NCI-H1105 (cell line): ENCODE measurements at places on chromosomes 12 and 14.

GRCh38 chr12:59839514-59839913 lies 243.7 kb downstream of the SLC16A7 start:
- no peak for DNase-seq

GRCh38 chr12:3551976-3552725 lies 61.1 kb downstream of the PRMT8 start:
- DNase-seq, result no peak

DNA sequence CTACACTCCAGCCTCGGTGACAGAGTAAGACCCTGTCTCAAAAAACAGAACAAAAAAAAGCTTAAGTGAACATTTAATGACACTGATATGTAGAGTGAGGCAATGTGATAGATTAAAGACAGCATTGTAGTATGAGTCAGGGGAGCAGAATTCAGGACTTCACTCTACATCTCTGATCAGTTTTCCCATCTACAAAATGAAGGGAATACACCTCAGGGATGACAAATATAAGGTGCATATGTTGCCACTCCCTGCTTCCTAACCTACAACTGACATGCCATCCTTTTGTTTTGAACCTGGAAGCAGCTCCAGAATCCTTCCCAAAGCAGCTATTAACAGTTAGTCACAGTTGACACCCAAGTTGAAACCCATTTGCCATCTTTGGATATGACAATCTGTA lies 30.9 kb upstream of the STRN3 start:
- DNase-seq, result no peak

- DNase-seq, result no peak
Observed at GRCh38 chr12:100692502-100692901, 102.1 kb upstream of the ANO4 start.

GRCh38 chr12:47299586-47299985 lies 219.8 kb upstream of the AMIGO2 start:
- DNase-seq, result no peak

GRCh38 chr14:62706217-62706616 lies 339.0 kb downstream of the KCNH5 start:
- DNase-seq, result no peak

DNA sequence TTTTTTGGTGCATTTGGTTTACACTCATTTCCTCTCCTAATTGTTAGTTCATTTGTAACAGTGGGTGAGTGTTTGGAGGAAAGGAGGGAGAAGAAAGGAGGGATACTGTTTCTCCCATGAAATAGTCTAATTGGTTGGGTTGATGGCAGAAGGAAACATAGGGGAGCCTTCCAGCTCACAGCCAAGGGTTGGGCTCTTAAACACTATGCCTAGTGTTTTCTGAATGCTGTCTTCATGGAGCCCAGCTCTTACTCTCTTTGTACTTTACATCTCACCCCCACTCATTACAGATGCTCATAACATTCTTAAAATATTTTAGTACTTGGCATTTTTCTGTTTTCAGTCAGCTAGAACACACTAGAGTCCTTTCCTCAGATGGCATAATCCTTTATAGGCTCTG lies 38.2 kb downstream of the BAZ2A start:
- DNase-seq, result no peak

DNA sequence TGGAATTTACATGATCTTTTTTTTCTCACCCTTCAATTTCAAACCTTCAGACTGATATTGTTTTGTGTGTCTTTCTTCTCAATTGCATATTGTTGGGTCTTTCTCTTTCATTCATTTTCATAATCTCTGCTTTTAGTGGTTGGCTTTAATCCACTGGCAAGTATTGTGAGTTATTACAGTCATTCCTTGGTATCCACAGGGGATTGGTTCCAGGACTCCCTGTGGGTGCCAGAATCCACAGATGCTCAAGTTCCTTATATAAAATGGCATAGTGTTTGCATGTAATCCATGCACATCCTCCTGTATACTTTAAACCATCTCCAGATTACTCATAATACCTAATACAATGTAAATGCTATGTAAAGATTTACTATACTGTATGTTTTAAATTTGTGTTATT lies 29.7 kb upstream of the PARP11 start:
- no peak for DNase-seq
